ENCODE measurements at places on chromosomes 7 and 10. TPM values are rescaled to one million over a fixed set of nuclear protein-coding genes. Genes with fewer than 3 reads are reported as not detected.

ZNF398 gene
- 14.5 TPM for total RNA-seq

NYAP1 gene
- 0.55 TPM for total RNA-seq

LHFPL3 gene
- total RNA-seq, result not detected

SDK1 gene
- total RNA-seq, result 10.4 TPM

BAMBI gene
- 12.9 TPM for total RNA-seq

SAMD9L gene
- 46.5 TPM for total RNA-seq

PDE1C gene
- total RNA-seq, result 13.0 TPM

PSPH gene
- total RNA-seq, result 10.1 TPM

- no peak for DNase-seq
Measured at GRCh38 chr7:151080067-151080521, 515 bp downstream of the FASTK start.

- no peak for DNase-seq
Measured at GRCh38 chr7:67711706-67712105, 715.1 kb downstream of the TYW1 start.

GRCh38 chr10:30007406-30007805, 52.0 kb downstream of the JCAD start:
- no peak for DNase-seq

- no peak for DNase-seq
Measured at GRCh38 chr10:91378061-91378460, 32.1 kb upstream of the HECTD2 start.

DNA sequence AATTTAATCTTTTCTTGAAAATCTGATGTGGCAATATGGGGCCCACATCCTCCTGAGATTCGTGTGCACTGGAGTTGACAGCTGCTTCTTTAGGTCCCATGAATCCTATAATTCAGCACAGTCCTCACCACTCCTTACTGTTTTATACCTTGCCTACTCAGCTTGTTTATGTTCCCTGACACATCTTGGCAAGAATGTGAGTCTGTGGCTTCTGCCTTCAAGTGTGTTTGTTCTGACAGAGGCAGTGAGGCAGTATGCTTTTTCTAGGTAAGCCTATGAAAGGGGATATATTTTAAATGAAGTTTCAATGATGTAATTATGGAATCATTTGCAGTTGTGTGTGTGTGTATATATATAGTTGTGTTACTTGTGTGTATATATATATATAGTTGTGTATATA, 106.4 kb downstream of the AMPH start:
- DNase-seq, result no peak

GRCh38 chr10:108241166-108241565, 1076.7 kb upstream of the SORCS1 start:
- DNase-seq, result no peak

DNA sequence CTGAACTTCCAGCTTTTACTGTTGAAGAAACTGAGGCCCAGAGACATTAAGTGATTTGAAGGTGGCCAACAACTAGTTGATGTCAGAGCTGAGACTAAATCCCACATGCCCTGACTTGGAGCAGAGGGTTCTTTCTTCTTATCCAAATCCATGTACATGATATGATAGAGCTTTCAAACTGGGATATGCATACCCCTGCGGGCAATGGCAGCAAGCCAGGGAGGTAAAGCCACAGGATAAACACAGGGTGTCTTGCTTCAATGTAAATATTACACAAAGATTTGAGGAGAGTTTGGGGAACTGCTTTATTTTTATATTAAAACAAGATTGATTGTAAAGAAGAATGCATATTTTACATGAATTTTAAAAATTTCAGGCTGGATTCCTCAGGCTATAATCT, 2.3 kb upstream of the LRRC72 start:
- DNase-seq, result no peak

GRCh38 chr7:140267381-140268226, 90.8 kb upstream of the KDM7A start:
- DNase-seq, result no peak

DNA sequence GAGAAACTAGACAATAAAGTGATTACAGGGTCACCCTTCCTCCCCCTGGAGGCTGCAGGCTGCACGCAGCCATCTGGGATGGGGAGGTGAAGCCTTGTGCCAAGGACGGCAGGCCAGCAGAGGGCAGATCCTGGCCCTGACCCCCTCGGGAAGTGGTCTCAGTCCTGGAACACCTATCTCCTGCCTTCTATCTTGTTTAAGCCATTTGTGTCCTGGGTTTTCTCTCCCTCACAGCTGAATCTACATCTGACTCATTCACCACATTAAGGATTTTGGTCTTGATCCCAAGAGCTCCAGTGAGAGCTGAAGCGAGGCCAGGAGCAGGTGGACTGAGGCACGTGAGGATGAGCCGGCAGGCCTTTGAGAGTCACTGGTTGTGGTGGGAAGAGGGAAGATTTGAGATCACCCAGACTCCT, 16.4 kb upstream of the PARP12 start:
- DNase-seq, result no peak

- DNase-seq, result no peak
Measured at GRCh38 chr10:3225561-3225960, 53.0 kb upstream of the PITRM1 start.

GRCh38 chr7:36289833-36290661, 99.6 kb upstream of the ANLN start:
- no peak for DNase-seq

DNA sequence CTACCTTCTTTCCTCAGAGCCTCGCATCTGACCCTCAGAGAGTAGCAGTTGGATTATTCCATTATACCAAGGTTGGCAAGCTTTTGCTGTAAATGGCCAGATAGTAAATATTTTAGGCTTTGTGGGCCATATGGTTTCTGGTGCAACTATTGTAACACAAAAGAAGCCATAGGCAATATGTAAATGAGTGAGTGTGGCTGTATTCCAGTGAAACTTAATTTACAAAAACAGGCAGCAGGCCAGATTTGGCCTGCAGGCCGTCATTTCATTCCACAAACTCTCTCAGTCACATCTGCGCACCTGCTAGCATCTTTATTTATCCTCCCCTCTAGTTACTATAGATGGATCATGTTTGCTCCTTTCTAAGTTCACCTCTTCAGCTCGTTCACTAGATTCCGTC, 6.7 kb downstream of the ZNF518A start:
- DNase-seq, result no peak

- DNase-seq, result no peak
Measured at GRCh38 chr7:74398426-74398825, 55.3 kb upstream of the GTF2IRD1 start.

DNA sequence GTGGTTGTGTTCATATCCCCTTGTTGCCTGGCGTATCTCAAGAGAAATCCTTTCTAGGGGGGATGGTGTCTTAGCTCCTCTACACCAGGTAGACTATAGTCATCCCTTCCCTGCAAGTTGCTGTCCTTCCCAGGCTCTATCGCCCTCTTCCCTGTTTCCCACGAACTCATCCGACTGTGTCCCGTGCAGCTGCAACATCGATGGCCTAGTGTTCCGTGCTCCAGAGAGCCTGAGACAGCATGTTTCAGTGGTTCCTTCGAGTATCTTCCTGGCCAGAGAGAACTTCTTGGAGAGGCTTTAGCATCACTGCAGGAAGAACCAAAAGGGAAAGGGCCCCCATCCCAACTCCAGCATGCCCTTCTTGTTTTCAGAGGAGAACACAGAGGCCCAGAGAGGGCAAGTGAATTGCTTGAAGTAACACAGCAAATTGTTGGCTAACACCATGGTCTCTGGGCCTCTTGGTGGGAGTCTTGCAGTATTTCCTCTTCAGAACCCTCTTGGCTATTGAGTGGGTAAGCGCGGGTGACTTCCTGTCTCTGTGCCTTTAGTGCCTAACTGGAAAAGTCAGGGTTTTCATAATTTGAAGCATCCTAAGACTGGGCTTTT, 162.9 kb downstream of the RGS10 start:
- DNase-seq, result no peak

DNA sequence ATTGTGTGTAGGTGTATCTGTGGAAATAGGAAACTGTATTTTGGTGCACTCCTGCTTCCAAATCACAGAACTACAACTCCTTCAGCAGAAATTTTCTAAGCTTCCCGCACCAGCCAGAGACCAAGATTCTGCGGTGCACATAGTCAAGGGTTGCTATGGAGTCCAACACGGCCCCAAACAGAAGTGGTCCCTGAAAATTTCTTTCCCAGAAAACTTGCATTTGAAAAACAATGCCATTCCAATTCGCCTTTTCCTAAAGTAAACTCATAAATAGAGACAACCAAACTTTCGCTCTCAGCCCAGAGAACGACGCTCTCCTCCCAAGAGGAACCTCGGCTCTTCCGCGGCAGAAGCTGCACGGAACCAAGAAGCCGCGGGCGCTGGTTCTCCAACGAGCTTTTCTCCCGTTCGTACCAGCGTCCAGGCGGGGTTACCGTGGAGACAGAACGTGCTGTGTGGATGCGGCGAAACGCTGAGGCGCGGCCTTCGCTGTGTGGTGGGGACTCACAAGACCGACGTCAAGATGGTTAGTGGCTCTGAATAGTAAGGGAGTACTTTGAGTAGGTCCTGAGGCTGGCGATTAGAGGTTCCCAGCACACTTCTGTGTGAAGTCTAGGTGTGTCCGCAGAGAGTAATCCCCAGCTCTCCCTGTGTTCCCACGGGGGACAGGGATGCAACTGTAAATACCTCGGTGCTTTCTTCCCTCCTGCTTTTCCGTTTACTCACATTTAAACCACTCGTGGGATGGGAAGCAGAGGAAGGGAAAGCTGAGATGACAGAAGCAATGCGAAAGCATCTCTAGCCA, 24.0 kb upstream of the ZC3HAV1 start:
- peak; percentile 94 for DNase-seq

DNA sequence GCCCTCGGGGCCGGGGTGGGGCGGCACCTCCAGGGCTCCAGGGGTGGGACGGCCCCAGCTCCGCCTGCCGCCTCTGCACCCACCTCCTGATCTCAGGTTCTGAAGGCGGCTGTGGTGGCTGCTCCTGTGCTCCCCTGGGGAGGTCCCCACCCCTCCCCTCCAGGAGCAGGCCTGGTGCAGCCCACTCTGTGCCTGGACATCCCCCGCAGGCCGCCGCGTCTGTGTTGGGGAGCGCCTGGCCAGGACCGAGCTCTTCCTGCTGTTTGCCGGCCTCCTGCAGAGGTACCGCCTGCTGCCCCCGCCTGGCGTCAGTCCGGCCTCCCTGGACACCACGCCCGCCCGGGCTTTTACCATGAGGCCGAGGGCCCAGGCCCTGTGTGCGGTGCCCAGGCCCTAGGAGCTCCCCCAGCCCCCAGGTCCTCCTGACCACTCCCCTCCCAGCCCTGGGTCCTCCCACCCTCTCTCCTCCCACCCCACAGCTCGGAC, 5.5 kb downstream of the CYP2W1 start:
- DNase-seq, result no peak

DNA sequence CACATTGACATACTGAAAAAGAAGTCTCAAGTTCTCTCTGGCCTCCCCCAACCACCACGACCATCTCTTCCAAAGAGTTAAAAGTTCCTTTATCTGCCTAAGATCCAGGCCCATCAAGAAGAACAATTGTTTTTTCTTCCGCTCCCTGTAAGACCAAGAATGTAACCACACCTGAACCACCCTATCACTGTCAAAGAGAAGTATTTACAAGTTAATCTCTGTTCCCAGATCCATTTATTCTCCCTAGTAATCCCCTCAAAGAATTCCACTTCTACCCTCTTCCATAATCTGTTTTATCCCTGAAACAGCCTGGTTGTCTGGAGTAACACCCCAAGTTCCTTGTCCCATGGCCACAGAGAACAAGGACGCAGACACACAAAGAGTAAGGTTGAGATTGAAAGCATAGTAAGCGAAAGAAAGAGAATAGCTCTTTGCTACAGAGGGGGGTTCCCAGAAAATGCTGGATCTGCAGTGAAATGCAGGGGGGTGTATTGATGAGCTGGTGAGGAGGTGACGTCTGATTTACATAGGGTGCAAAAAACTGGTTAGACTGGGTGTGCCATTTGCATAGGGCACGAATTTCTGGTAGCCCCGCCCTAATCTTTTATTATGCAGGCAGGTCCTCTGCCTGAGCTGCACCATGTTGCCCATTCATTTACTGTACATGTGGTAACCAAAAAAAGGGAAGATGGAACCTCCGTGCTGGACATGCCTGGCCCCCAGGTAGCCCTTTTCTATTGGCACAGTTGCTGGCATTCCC, 122.0 kb downstream of the SKIDA1 start:
- no peak for DNase-seq

All from upper lobe of right lung (tissue), 1 donor.